Hair follicle dermal papilla cell (primary cell): ENCODE measurements at places on chromosomes 2 and 18. TPM values are rescaled to one million over a fixed set of nuclear protein-coding genes. Genes with fewer than 3 reads are reported as not detected.

NTSR2 gene
- not detected in 2 replicates for total RNA-seq

PLGLB2 gene
- total RNA-seq, result 1.3 and 2.8 TPM in 2 replicates

ALPI gene
- total RNA-seq, result not detected in 2 replicates

SOX11 gene
- total RNA-seq, result 0.12 and 0.32 TPM in 2 replicates

TRIM54 gene
- not detected in 2 replicates for total RNA-seq

DYNAP gene
- not detected in 2 replicates for total RNA-seq

ADD2 gene
- 0.32 TPM in 1 of 2 replicates, not detected in the other for total RNA-seq

NRBP1 gene
- total RNA-seq, result 119 and 130 TPM in 2 replicates

SELENOI gene
- 13.6 and 17.2 TPM in 2 replicates for total RNA-seq

ANO7 gene
- total RNA-seq, result 0.12 and 0.49 TPM in 2 replicates

COL5A2 gene
- total RNA-seq, result 764 and 1,022 TPM in 2 replicates

CFAP65 gene
- not detected in 2 replicates for total RNA-seq

SIX3 gene
- not detected in 2 replicates for total RNA-seq

ABCB6 gene
- total RNA-seq, result 23.8 and 27.7 TPM in 2 replicates

ACTR2 gene
- 87.0 and 95.0 TPM in 2 replicates for total RNA-seq

GAL3ST2 gene
- not detected in 2 replicates for total RNA-seq

CEP192 gene
- 29.5 and 37.6 TPM in 2 replicates for total RNA-seq

HTRA2 gene
- total RNA-seq, result 41.3 and 42.7 TPM in 2 replicates

KATNAL2 gene
- 6.3 and 6.8 TPM in 2 replicates for total RNA-seq

KLHL41 gene
- total RNA-seq, result 0.97 TPM in 2 replicates

GPR39 gene
- 14.1 and 15.3 TPM in 2 replicates for total RNA-seq

AMER3 gene
- not detected in 2 replicates for total RNA-seq

CYP26B1 gene
- total RNA-seq, result 10.2 and 21.3 TPM in 2 replicates

TXNDC2 gene
- total RNA-seq, result under 0.01 and 0.12 TPM in 2 replicates

MYO3B gene
- under 0.01 and 0.24 TPM in 2 replicates for total RNA-seq

NRP2 gene
- 117 and 118 TPM in 2 replicates for total RNA-seq

SCYGR1 gene
- total RNA-seq, result not detected in 2 replicates

COL3A1 gene
- total RNA-seq, result 2,590 and 3,798 TPM in 2 replicates

FBLN7 gene
- total RNA-seq, result 0.65 and 1.3 TPM in 2 replicates

KCNF1 gene
- under 0.01 TPM in 1 of 2 replicates, not detected in the other for total RNA-seq

PLA2R1 gene
- 30.8 and 37.5 TPM in 2 replicates for total RNA-seq

TMEM247 gene
- not detected in 2 replicates for total RNA-seq

GRP gene
- 0.61 TPM in 1 of 2 replicates, not detected in the other for total RNA-seq

ZNF385B gene
- total RNA-seq, result under 0.01 TPM in 1 of 2 replicates, not detected in the other
